NCI-H774 (cell line): ENCODE measurements at places on chromosomes 12 and 14.

DNA sequence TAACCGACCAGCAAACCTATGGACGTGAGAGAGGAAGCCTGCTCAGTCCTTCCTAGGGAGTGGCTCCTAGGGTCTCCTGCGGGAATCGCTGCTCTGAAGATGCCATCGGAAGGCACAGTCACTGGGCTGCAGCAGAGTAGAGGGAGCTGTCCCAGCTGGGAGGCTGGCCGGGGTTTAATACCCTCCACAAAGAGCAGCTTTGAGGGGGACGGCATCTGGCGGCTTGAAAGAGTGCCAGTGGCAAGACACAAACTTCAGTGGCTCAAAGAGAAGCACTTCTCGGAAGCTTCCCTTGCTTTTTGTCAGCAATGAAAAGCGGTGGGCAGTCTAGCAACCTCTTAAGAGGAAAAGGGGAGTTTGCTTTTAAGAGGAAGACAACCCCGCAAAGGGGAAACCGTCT is 114.6 kb downstream of the TMEM132C start:
- DNase-seq: no peak

- DNase-seq: no peak
Observed at GRCh38 chr12:114729731-114730130, 45.8 kb upstream of the TBX3 start.

GRCh38 chr12:82740129-82741000 is 53.7 kb downstream of the TMTC2 start:
- DNase-seq: no peak

DNA sequence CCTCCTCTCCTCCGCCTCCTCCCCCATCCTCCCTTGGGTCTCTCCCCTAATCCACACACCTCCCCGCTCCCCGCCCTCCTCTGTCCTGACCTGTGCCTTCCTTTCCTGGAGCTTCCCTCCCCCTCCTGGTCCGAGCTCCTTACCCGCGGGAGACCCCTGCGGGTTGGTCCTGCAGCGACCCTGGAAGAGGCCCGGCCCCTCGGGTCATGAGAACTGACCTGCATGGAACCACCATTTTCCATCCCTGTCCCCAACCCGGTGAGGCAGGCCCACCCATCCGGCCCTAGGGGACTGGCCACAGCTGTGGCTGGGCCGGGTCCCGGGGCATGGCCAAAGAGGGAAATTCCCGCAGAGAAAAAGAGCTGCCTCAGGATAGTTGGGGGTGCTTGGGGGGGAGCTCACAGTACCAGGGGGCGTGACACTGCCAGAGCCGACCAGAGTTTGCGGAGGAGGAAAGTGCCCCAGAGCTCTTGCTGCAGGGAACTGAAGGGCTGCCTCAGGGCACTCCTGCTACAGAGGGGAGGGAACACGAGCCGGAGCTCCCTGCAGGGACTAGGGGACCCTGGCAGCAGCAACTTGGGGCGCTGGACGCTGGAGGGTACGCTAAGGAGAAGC is 613 bp downstream of the ARHGEF40 start:
- DNase-seq: no peak

DNA sequence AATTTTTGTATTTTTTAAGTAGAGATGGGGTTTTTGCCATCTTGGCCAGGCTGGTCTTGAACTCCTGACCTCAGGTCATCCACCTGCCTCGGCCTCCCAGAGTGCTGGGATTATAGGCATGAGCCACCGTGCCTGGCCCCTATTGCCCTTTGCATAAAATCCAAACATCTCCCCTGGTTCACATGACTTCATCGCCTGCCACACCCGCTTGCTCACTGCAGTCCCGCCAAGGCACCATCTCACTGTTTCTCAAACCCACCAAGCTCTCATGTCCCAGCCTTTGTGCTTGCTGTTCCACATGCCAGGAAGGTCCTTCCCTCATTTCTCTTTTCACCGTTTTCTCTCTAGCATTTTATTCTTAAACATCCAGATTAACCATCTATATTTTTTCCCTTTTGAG is 9.7 kb downstream of the RHOF start:
- no peak for DNase-seq

GRCh38 chr14:61116369-61116768 is 135.3 kb downstream of the SLC38A6 start:
- no peak for DNase-seq

DNA sequence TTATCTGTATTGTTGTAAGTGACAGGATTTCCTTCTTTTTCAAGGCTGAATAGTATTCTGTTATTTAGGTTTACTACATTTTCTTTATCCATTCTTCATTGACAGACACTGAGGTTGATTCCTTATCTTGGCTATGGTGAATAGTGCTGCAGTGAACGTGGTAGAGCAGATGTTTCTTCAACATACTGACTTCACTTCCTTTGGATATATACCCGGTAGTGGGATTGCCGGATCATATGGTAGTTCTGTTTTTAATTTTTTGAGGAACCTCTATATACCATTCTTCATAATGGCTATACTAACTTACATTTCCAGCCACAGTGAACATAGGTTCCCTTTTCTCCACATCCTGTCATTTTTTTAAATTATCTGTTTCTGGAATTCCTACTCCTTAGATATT is 21.8 kb downstream of the DERA start:
- no peak for DNase-seq

DNA sequence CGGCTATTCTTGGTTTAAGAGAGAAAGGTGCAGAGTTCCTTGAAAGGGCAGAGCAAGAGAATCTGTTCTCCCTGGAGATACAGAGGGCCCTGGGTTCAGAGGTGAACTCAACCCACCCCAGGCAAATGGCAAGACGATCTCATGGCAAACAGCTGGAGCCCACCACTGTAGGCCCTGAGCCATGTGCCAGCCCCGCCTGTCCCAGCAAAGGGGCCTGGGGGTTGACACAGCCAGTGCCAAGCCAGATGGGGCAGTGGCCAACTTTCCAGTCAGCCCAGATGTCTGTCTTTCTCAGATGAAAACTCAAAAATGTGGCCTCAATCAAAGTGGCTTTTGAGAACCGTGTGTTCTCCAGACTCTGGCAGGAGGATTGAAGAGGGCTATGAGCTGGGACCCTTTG is 51.8 kb downstream of the ISCA2 start:
- DNase-seq: no peak

- no peak for DNase-seq
Observed at GRCh38 chr14:59638885-59639284, 62.3 kb upstream of the CCDC175 start.

DNA sequence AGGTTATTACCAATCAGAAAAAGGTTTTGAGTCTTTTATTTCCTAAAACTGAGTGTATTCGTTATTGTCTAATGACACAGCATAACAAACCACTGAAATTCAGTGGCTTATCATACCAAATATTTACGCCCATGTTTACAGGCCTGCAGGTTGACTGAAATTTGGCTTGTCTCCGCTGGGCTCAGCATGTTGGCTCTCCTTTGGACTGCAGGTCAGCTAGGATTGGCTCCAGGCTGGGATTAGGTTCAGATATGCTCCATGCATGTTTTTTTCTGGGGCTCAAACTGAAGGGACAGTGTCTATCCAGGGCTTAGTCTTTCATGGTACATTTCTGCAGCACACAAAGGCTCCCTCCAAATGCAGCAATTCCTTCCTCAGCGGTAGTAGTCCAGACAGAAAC is 569.9 kb downstream of the DIO2 start:
- DNase-seq: no peak
